Stimulated activated CD8-positive, alpha-beta memory T cell treated with anti-CD3 and anti-CD28 coated beads, Interleukin-15, amount 100 ng/mL, for 24 hours (primary cell): ENCODE measurements at places on chromosomes 7 and 10.

DNA sequence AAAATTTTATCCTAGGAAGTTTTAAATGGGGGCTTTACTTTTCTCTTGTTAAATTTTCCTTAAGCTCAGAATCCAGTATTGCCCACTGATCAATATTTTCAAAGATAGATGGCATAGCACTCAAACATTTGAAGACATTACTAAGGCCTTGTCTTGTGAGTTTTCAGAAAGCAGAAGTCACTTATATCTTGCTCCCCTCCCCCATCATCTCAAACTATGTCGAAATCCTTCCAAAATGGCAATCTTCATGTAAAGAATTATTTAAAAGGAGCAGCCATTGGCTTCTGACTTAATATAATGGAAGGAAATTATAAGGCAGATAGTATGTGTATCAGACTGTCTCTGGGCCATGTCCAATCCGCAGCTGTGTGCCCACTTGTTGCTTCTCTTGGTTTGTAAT lies 553.5 kb upstream of the C7orf33 start:
- DNase-seq, result no peak

GRCh38 chr10:4246881-4247358 lies 461.9 kb upstream of the KLF6 start:
- no peak for DNase-seq

GRCh38 chr7:69823151-69823744 lies 225.0 kb downstream of the AUTS2 start:
- DNase-seq, result no peak

DNA sequence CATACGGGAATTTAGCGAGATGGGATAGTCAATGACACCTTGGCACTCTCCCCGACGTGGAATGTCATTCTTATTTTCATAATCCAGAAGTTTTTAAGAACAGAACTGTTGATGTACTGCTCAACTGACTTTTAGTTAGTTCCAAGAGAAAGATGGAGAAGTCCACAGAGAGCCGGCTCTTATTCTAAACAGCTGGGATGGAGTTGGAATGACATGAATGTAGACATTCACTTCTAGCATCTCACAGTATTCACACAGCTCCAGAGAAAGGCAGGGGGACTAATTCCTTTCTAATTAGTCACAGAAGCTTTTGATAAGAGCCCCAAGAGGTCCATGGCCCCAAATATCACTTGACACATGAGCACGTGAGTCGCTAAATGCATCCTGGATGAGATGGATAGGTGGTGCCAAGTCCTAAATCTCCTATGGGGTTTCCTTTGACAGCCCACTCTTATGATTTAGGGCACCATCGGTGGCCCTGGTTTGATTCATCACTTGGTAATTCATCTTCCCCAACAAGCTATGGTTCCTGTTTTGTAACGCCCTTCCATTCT lies 420.3 kb upstream of the AUTS2 start:
- DNase-seq, result no peak

GRCh38 chr7:100670074-100670473 lies 3.5 kb upstream of the GNB2 start:
- DNase-seq, result no peak

DNA sequence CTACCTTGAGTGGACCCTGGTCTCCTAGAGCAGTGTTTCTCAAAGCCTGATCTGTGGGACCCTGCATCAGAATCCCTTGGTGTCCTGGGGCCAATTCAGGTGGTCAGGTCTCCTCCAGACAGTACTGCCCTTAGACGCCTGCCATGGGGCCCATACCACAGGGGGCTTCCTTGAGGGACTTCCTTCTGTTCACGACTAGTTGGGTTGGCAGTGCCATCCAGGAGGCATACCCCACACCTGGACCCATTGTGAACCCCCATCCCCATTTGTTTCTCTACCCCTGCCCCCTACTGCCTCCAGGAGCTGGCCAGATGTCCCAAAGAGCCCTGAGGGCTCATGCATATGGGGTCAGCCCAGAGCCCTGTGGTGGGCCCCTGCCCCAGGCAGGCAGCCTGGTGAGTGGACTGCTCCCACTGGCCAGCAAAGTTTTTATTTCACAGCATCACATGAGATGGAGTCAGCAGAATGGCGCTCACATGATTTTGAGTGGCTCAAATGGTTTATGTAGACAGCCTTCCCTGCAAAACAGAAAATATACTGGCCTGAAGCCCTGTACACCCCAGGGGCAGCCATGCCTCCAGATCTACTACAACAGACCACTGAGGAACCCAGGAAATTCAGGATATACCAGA lies 259.9 kb upstream of the ZMIZ1 start:
- DNase-seq, result no peak

DNA sequence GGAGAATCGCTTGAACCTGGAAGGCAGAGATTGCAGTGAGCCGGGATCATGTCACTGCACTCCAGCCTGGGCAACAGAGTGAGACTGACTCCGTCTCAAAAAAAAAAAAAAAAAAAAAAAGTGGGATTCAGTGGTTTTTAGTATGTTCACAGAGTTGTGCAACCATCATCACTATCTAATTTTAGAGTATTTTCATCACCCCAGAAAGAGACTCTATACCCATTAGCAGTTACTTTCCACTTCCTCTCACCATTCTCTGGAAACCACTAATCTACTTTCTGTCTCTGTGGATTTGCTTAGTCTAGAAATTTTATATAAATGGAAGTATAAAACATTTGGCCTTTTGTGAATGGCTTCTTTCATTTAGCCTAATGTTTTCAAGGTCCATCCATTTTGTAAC lies 113.4 kb downstream of the ST7 start:
- no peak for DNase-seq

DNA sequence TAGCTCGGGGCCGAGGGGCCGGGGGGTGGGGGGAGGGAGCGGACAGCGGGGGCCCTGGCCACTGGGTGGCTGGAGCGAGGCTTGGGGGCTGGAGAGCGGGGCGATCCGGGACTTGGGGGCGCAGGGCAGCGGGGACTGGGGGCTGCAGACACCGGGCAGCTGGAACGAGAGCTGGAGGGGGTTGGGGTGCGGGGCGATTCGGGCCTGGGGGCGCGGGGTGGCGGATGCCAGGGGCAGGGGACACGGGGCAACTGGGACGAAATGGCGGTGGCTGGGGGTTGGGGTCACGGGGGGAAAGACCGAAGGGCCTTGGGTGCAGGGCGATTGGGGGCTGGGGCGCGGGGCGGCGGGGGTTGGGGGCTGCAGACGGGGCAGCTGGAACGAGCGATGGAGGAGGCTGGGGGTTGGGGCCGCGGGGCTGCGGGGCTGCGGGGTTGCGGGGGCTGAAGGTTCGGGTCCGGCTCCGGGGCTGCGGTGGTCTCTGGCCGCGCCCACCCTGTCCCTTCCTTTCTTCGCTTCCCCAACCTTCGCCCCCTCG lies 590 bp downstream of the COL26A1 start:
- DNase-seq, result no peak

DNA sequence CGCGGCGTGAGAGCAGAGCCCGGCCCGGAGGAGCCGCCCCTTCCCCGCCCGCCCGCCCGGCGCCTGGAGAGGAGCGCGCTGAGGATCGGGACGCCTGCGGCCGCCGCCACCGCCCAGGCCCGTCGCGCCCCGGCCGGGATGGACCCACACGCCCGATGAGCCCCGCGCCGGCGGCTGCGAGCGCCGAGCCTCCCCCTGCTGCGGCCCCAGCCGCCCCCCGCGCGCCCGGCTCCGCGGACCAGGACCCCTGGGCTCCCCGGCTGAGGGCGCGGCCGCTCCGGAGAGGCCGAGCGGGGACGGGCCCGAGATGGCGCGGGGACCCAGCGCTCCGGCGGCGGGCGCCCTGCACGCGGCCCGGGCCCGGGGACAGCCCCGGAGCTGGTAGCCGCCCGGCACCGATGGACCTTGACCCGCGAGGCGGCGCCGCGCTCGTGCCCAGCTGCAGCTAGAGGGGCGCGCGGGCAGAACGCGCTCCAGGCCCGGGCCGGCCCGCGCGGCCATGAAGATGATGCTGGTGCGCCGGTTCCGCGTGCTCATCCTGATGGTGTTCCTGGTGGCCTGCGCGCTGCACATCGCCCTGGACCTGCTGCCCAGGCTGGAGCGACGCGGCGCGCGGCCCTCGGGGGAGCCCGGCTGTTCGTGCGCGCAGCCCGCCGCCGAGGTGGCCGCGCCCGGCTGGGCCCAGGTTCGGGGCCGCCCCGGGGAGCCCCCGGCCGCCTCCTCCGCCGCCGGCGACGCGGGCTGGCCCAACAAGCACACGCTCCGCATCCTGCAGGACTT lies 520 bp downstream of the FAM20C start:
- DNase-seq, result no peak

- no peak for DNase-seq
Observed at GRCh38 chr7:22386865-22387264, 29.9 kb upstream of the RAPGEF5 start.

DNA sequence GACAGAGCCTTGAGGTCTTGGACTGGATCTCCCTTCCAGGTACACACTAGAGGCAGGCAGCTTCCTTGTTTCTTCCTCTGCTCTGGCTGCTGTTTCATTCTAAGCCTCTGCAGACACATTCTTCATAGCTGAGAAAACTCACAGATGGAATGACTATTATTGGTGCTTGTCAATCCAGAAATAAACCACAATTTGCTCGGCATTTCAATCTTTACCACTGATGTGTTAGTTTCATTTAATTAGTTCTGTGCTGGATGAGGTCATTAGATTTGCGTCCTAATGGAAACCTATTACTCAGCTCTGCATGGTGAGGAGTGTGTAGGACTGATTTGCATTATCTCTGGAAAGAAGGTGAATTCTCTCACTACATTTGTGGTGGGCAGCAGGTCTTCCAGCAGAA lies 392.5 kb downstream of the NRG3 start:
- DNase-seq, result no peak

DNA sequence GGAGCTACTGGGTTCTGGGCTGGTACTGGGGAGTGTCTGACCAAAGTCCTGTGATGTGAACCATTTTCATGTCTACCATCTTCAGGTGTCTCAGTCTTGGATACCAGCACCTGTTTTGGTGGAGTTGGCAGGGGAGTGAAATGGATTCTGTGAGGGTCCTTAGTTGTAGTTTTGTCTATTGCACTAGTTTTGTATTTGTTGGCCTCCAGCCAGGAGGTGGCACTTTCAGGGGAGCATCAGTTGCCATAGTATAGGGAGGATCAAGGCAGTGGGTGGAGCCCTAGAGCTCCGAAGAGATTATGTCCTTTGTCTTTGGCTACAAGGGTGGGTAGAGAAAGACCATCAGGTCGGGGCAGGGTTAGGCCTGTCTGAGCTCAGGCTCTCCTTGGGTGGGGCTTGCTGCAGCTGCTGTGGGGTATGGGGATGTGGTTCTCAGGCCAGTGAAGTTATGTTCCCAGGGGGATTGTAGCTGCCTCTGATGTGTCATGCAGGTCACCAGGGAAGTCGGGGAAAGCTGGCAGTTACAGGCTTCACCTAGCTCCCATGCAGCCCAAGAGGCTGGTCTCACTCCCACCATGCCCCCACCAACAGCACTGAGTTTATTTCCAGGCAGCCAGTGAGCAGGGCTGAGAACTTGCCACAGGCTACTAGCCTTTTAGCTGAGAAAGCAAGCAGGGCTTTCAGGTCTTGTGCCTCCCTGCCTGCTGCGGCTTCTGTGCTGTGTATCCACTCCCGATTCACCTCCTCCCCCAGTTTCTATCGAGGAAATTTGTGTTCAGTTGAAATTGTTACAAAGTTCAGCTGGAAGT lies 153.1 kb downstream of the ZNF365 start:
- DNase-seq, result no peak

DNA sequence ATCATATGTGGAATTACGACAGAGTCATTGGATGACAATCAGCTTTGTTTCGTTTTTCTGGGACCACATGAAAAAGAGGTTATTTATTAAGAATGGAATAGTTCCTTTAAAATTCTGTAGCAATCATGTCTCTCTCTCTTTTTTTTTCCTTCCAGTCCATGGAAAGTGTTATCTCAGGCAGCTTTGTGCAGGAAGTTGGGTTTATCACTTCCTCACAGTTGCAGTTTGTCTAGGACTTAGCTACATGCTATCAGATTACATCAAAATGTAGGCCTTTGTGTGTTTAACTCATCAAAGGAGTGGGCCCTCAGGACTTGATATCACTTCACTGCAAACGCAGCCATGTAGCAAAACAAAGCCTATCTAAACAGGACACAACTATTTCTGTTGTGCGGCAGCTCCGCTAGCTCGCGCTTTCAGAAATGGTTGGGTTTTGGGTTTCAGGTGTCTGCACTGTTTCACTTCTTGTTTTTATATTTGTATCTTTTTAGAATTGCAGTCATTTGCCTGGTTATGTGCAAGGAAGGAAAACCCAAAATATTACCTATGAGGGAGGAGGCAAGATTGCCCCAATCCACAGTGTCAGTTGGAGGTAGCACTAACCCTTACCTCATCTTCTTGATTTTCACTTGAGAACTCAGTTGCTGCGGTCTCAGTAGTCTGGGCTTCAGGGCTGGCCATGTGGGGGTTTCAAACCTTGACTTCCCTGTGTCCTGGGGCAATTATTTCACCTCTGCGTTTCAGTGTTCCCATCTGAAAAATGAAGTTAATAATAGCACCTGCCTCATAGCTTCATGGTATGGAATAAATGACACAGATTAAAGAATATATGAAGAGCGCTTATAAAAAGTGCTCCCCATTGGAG lies 66.7 kb downstream of the HHEX start:
- no peak for DNase-seq

- no peak for DNase-seq
Observed at GRCh38 chr7:27107391-27108381, 5.2 kb upstream of the HOXA2 start.

- DNase-seq, result no peak
Observed at GRCh38 chr7:16083931-16084330, 337.4 kb downstream of the CRPPA start.

DNA sequence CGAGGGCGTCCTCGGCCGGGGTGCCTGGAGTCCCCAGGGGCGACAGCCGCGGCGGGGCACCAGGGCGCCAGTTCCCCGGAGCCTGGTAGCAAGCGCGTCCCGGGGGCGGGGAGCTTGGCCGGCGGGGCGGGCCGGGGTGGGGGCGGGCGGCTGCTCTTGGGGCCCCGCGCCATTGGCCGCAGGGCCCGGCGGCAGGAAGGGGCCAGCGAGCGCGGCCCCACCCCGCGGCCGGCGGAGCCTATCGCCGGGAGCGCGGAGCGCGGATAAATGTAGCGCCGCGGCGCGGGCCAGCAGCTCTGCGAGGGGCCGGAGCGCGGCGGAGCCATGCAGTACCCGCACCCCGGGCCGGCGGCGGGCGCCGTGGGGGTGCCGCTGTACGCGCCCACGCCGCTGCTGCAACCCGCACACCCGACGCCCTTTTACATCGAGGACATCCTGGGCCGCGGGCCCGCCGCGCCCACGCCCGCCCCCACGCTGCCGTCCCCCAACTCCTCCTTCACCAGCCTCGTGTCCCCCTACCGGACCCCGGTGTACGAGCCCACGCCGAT lies at the start of gene HHEX:
Gene HHEX, plus strand, starts transcription at position 293 of the 548 bp plus-strand sequence. Its CDS starts 32 bp downstream, at position 325.
- no peak for DNase-seq

DNA sequence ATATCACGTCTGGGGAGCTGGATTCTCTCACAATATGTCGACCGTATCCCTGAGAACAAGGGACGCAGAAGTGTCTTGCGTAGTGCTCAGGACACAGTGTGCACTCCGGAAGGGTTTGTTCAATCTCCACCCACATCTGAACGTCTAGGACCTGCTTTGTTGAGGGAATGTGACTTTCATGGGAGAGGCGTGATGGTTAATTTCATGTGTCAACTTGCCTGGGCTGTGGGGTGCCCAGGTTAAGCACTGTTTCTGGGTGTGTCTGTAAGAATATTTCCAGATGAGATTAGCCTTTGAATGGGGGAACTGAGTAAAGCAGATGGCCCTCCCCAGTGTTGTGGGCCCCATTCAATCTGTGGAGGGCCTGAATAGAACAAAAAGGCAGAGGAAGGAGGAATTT lies 80.4 kb upstream of the SFMBT2 start:
- no peak for DNase-seq

- no peak for DNase-seq
Observed at GRCh38 chr10:48236199-48236621, 38.3 kb downstream of the FRMPD2 start.
